ENCODE measurements at places on chromosomes 6 and 20. TPM values are rescaled to one million over a fixed set of nuclear protein-coding genes. Genes with fewer than 3 reads are reported as not detected.

DNA sequence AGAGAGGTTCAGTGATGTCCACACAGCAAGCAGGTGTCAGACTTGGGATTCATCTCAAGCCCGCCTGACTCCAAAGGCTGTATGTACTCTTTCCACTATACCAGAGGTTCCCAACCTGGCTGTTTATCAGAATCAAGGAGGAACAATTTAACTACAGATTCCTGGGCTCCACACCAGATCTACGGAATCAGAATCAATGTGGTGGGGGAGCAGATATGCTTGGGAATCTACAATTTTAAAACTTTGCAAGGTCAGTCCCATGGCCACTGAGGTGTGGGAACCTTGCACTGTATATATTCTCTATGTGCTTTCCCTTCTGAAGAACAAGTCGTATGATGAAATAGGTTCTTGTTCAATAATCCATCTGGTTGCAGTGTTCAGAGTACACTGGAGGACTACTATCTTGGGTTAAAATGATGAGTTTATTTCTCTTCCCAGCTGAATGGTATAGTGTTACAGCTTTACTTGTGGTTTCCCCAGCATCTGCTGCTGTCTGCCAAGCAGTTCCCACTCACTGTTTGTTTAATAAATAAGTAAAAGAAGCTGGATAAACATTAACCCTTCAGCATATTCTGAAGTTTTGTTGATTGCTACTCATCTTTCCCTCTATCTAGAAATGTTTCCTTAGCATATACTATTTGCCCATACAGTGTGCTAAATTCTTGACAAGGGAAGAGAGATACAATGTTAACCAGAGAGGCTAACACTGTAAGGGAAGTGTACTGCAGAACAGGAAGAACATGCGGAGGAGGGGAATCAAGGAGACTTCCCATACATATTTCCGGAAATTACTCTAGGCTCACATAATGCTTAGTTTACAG is 9.9 kb downstream of the TTI1 start:
- no peak for DNase-seq
- H3K27ac ChIP-seq = peak overlapping the region; percentile 76
- H3K4me1 ChIP-seq = peaks cover 20% of the 10 kb centered on the region
- H3K27me3 ChIP-seq = no peaks in the 10 kb centered on the region
- H3K36me3 ChIP-seq = peaks cover 12% of the 10 kb centered on the region

DNA sequence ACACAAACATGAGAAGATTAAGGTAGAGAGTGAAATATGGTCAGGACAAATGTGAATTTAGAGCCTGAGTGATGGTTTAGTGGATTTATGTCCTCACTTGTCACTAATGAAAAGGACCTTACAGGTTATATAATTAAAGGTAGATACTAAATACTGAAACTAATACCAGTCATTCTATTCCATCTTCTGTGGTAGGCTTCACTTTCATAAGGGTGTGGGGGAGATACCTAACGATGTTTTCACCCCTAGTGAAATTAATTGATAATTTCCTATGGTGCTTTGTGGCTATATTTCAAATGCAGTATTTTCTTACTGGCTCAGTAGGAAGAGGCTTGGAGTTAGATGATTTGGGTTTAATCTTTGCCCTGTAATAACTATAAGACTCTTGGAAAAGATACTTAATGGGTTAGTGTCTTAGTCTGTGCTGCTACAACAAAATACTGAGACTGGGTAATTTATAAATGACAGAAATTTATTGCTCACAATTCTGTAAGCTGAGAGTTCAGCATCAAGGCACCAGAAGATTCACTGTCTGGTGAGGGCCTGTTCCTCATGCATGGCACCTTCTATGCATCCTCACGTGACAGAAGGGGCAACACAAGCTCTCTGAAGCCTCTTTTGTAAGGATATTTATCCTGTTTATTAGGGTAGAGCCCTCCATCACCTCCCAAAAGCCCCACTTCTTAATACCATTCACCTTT is 21.3 kb downstream of the RNF217 start:
- no peak overlapping the region for H3K4me3 ChIP-seq
- peak overlapping the region; percentile 96 for H3K27ac ChIP-seq
- H3K27me3 ChIP-seq = no peaks in the 10 kb centered on the region

DNA sequence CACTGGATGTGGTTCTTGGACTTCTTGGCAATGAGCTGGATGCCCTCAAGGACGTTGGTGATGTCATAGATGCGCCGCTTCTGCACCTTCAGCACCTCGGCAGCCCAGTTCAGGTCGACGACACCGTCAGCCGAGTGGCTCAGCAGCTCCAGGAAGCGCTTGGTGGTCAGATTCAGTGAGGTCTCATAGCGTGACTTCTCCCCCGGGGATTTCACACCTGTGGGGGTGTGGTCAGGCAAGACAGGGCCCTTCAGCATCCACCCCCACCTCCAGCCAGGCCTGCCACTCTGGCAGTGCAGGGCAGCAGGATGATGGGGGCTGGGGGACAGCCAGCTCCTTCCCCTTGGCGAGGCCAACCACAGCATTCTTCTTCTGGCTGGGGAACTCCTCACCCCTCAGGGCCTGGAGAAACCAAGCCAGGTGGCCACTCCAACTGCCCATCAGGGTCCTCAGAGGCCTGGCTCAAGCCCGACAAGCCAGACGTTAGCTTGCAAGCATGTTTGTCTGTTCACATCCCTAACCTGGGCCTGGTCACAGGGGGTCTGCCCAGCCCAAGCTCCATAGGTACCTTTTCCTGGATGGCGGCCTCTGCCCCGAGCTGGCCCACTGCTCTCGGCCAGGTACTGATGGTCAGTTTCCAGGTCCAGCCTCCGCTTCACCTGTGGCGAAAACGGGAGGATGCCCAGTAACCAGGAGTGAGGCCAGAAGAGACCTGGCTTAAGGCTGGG is 5.7 kb upstream of the NECAB3 start:
- H3K36me3 ChIP-seq = no peaks in the 10 kb centered on the region
- no peak overlapping the region for H3K4me3 ChIP-seq
- H3K27me3 ChIP-seq = no peaks in the 10 kb centered on the region
- H3K4me1 ChIP-seq = peaks cover 37% of the 10 kb centered on the region

Gene KCNG1
- 6.3 TPM for total RNA-seq

Measured in osteocyte (in vitro differentiated cells).